ENCODE measurements at places on chromosomes 6 and 20. TPM values are rescaled to one million over a fixed set of nuclear protein-coding genes. Genes with fewer than 3 reads are reported as not detected.

The LIN28B gene
- total RNA-seq, result 5.1 TPM

The MEP1A gene
- total RNA-seq, result 2.2 TPM

The LST1 gene
- not detected for total RNA-seq

GRCh38 chr20:8408587-8409307 is 276.7 kb downstream of the PLCB1 start:
- no peak for DNase-seq

GRCh38 chr6:166713434-166714186 is 86.6 kb upstream of the RPS6KA2 start:
- DNase-seq, result no peak

GRCh38 chr20:40702504-40702903 is 13.5 kb upstream of the MAFB start:
- no peak for DNase-seq

GRCh38 chr6:121563286-121563685 is 127.8 kb downstream of the GJA1 start:
- no peak for DNase-seq

GRCh38 chr6:2624177-2624576 is 126.5 kb downstream of the MYLK4 start:
- DNase-seq, result no peak

All from umbilical cord (tissue), 2 donors.